ENCODE measurements at places on chromosomes 2 and 18.

DNA sequence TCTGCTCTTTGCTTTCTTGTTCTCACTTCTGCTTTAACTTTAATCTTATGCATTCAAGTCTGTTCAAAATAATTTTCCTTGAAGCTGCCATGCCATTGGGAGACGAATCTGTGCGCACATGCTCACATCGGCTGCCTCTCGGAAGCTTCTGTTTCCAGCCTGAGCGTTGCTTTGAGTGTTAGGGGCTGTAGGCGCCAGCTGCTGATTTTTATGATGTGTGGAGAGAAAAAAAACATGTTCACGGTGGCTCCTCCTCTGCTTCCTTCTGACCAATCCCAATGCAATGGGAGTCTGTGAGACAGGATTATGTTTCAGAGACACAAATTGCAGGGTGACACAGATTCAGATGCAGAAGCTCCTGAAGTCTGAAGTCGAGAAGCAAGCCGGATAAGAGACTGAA, at the start of gene MC4R:
Gene MC4R, minus strand, starts transcription at position 180 of the 400 bp plus-strand sequence. CDS start 426 bp downstream, outside the sequence.
- no peak for DNase-seq

DNA sequence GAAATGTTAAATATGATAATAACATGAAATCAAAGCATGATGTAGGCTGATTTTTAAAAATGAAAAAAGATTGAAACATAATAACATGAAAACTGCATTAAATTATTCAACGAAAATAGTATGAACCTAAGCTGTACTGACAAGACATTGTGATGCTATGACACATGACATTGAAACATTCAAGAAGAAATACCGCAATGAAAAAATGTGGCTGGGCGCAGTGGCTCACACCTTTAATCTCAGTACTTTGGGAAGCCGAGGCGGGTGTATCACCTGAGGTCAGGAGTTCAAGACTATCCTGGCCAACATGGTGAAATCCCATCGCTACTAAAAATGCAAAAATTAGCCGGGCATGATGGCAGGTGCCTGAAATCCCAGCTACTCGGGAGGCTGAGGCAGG, 14.6 kb downstream of the CXCR1 start:
- DNase-seq: no peak

- DNase-seq: no peak
Measured at GRCh38 chr2:165773684-165774083, 20.4 kb downstream of the GALNT3 start.

GRCh38 chr2:80377071-80377470, 72.5 kb upstream of the LRRTM1 start:
- DNase-seq: no peak

GRCh38 chr2:20451000-20451290, 4.1 kb downstream of the RHOB start:
- no peak for DNase-seq

DNA sequence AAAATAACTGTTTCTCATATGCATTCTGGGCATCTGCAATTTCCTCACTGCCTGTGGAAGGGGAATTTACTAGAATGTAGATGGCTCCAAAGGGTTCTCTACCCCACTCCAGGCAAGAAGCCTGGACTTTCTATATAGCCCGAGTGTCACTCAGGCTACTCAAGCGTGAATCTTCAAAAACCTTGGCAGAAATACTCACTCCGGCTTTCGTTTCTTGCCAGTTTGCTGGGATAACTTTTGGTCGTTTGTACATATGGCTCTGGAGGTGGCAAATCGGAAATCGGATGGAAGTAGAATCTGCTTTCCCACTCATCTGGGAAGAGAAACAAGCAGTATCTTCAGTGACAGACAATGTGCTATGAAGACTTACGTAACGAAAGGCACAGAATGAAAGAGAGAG, 30.7 kb downstream of the WIPF1 start:
- DNase-seq: no peak

DNA sequence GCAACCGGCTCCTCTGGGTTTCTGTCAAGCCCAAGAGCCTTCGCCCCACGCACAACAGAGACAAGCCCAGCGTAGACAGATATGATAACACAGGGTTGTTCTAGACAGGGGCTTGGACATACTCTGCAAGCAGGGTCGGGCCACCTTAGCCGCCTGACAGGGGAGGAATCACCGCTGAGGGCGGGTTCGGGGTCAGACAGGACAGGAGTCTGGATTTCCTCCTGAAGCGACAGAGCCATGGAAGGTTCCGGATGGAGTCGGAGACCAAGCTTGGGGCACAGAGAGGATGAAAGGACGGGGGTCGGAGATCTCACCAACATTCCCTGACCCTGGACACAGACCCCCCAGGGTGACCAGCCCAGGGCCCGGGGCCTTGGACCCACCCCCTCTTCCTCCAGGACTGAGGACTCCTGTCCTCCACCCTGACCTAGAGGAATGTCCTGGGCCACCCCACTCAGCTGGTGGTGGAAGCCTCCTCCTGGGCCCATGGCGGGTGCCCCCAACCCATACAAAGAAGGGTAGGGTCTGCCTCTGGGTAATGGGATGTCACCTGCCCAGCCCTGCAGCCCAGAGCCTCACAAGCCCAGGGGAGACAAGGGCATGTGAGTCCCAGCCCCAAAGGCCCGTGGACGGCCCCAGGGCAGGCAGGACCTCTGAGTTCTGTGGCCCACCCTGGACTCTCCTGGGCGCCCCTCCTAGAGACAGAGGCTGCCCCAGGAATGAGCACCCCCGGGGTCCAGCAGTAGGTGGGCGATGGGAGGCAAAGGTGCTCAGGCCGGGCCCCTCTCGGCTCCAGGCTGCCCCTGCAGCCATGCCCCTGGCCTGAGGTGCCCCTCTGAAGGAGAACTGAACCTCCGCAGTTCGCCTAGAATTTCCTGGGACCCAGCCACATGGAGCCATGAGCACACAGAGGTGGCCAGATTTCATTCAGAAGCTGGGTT, 44.1 kb upstream of the GPC1 start:
- no peak for DNase-seq

GRCh38 chr18:76670564-76671288, 151.6 kb upstream of the ZNF236 start:
- DNase-seq: no peak

GRCh38 chr2:157769856-157770255, 106.3 kb downstream of the ACVR1 start:
- no peak for DNase-seq

GRCh38 chr2:233227346-233227978, 24.0 kb upstream of the ATG16L1 start:
- DNase-seq: no peak

GRCh38 chr2:119826370-119826961, 66.7 kb downstream of the PTPN4 start:
- DNase-seq: peak; percentile 28

DNA sequence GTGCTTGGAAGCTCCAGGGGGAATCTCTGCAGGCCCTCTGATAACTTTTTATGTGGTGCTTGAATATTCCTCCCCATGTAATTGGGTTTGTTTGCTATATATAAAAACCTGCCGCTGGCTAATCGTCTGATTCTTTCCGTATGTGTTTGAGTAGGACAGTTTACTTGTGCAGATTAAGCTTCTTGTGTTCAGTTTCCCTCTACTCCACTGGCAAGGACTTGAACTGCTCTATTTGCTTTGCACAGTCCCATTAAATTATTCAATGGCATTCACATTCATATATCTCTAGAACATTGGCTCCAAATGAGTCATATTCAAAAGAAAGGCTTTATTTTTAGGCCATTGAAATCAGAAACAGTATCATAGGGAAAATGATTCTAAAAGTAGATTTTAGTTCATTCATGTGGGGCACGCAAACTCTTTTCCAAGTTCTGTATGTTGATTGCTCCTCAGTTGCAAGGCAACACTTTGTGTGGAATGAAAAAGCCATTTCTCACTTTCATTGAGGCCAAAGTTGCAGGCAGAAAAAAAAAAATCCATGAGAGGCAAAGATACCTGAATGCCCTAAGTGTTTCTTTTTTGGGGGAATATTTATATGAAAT, 1682.3 kb upstream of the PIK3C3 start:
- no peak for DNase-seq

DNA sequence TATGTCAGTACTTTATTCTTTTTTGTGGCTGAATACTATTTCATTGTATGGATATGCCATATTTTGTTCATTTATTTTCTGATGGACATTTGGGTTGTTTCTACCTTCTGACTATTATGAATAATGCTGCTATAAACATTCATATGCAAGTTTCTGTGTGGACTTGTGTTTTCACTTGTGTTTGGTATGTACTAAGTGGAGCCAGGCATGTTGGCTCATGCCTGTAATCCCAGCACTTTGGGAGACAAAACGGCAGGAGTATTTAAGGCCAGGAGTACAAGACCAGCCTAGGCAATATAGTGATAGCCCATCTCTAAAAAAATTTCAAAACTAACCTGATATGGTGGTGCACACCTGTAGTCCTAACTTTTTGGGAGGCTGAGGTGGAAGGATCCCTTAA, 23.3 kb downstream of the MARCHF7 start:
- no peak for DNase-seq

GRCh38 chr2:208783184-208783583, 376.6 kb downstream of the PTH2R start:
- DNase-seq: no peak

- DNase-seq: no peak
Measured at GRCh38 chr2:25854613-25855012, 23.7 kb downstream of the ASXL2 start.

GRCh38 chr2:71685941-71686611, 232.7 kb downstream of the DYSF start:
- DNase-seq: no peak

GRCh38 chr2:20667531-20668401, 822 bp downstream of the GDF7 start:
- no peak for DNase-seq

- no peak for DNase-seq
Measured at GRCh38 chr2:231745303-231746038, 35.6 kb downstream of the PDE6D start.

DNA sequence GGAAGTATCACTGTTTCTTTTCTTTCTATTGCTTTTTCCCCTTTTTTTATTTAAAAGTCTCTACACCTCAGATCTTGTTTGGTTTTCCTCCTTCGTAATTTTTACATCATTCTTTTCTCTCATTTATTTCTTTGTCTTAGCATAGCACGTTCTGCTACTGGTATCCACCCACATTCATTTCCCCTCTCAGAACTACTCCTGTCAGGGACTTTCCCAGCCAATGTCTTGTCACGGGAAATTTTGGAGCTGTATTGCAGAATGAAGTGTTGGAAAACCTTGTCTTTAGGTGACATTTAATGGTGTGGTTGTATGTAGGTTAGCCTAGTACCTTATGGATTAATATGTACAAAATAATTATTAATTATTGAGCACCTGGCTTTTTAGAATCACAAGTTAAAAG, 34.0 kb downstream of the TTLL4 start:
- peak; percentile 7 for DNase-seq

DNA sequence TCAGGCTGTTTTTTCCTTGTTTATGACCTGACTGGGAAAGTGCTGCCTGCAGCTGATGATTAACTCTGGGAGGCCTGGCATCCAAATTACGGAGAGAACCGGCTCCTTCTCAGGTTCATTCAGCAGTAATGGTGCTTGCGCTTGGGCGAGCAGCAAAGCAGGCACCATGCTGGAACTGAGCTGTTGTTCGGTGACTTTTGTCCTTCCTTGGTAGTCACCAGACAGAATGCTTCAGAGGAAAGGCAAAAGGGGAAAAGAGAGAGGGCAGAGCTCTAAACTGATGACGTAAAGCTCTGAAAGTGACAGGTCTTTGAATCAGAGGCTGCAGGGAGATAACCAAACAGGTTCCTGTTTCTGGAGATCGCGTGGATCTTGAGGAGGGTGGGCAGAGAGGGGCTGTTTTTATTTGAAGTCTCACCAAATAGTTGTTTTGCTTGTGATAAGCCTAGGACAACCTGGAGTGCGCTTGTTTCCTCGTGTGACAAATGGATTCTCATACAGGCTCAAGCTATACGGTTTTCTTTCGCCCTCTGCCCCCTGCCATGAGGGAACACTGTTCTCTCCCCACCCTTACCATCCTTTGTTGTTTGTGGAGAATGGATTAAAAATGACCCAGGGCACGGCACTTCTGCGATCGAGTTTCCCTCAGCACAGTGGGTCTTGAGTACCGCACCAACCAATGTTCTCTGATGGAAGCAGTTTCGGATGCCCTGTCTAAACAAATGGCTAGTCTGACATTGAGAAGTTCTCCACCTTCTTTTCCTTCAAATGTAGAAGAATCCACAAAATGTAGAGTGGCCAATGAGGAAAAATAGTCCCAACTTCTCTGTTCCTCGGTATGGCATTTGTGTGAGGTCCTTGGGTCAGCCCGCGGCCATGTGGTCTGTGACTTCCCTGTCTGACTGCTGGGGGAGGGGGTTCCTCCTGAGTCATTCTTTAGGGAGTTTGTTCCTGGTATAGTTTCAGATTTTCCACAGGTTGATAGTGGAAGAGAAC, 1.3 kb downstream of the RASGRP3 start:
- peak; percentile 66 for DNase-seq

DNA sequence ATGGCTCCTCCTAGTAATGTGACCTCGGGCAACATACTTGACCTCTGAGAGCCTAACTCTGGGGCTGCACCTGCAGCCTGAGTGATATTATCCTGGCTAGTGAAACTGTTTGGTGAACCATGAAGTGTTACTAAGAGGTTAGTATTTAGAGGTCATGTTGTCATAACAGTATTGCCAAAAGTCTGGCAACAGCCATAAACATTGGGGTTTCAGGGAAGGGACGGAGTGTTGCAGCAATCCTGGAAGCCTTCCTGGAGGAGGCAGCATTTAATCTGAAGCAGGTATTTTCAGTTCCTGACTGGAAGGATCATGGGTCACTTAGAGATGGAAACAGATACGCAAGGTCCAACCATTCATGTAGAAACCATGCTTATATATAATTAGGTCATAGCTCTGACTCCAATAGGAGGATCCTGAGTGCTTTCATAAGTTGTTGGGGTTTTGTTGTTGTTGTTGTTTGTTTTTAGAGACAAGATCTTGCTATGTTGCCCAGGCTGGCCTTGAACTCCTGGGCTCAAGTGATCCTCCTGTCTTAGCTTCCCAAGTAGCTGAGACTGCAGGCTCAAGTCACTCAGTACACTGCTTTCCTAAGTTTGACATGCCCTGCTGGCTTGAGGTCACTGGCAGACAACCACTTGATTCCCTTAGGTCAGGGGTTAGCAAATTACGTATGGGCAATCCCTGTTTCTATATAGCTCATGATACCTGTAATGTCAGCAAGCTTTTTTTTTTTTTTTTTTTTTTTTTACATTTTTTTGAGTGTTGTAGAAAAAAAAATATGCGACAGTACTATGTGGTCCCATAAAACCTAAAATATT, 21.5 kb downstream of the GPR39 start:
- DNase-seq: no peak

Measured in activated CD4-positive, alpha-beta T cell treated with anti-CD3 and anti-CD28 coated beads, Interleukin-2, amount 50 U/mL, for 16 hours (primary cell).